Choroid plexus epithelial cell (primary cell): ENCODE measurements at places on chromosomes 6 and 20.

DNA sequence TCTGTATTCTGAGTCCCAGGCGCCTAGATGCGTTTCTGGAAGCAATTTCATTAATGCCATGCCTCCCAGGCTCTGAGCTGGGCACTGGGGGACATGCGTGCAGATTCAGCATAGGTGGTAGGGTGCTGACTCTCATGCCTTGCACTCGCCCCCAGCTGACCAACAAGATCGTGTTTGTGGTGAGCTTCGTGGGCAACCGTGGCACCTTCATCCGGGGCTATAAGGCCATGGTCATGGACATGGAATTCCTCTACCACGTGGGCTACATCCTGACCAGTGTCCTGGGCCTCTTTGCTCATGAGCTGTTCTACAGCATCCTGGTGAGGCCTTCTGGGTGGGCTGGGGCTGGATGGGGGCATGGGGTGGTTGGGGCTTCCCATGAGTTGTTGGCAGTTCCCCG, 21.6 kb downstream of the UQCC2 start:
- DNase-seq, result no peak

DNA sequence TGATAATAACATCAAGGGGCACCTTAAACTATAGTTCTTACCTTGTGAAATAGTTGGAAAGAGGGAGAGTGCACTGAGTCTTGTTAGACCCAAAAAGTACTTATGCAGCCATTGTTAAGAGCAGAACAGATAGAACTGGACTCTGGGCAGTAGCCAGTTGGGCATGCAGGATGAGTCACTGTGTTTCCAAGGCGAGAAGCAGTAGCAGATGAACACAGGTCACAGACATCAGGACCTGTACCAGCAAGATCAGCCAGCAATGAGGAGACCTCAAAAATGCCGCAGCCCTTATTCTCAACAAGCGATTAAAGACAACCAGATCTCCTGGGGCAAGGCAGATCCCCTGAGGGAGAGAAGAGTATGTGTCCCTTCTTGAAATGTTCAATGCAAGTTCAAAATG, 79.0 kb downstream of the SAMD3 start:
- peak; percentile 55 for DNase-seq

- peak; percentile 58 for DNase-seq
Measured at GRCh38 chr6:15615802-15616201, 47.0 kb downstream of the DTNBP1 start.

- DNase-seq, result no peak
Measured at GRCh38 chr6:6756526-6756925, 168.0 kb downstream of the LY86 start.
